GM12891 (cell line): ENCODE measurements at places on chromosomes 1 and 21.
A peak's percentile ranks its signal among the peaks of the same experiment; 100 is the strongest.

GRCh38 chr1:16115468-16115983 lies 40.3 kb downstream of the EPHA2 start:
- no peak for DNase-seq

DNA sequence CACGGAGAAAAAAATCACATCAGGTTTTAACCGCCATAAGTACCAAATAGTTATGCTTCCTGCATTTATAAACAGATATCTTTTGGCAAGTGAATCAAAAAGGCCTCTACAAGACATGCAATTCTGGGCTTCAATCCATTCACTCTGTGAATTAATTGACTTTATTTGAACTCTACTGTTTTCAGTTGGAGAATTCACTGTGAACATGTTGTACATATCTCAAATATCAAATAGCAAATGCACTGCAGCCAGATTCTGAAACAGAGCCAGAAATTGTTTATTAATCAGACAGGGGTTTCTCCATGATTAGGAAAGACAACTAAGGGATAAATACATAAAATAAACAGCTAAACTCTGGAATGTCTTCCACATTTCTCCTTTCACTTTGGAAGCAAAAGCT lies 445.4 kb upstream of the NFIA start:
- no peak for DNase-seq

GRCh38 chr21:45299026-45299863 lies 11.6 kb upstream of the POFUT2 start:
- no peak for DNase-seq

GRCh38 chr21:37974081-37974480 lies 57.8 kb upstream of the KCNJ6 start:
- DNase-seq: no peak

DNA sequence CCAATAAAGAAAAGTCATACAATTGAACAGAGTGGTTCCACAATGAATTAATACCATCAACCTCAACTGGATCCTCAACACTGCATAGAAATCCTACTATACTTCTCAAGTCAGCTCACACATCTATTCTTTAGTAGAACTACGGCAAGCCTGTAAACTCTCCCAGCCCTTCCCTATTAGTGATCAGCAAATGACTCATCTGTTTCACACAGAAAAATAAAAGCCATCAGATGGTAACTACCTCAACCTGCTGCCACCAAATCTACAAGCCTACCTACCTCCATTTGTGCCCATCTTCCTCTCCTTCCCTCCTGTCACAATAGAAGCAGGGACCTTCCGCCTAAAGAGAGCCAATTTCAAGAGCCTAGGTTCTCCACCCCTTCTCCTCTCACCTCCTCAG lies 63.6 kb downstream of the DMAP1 start:
- DNase-seq: no peak

DNA sequence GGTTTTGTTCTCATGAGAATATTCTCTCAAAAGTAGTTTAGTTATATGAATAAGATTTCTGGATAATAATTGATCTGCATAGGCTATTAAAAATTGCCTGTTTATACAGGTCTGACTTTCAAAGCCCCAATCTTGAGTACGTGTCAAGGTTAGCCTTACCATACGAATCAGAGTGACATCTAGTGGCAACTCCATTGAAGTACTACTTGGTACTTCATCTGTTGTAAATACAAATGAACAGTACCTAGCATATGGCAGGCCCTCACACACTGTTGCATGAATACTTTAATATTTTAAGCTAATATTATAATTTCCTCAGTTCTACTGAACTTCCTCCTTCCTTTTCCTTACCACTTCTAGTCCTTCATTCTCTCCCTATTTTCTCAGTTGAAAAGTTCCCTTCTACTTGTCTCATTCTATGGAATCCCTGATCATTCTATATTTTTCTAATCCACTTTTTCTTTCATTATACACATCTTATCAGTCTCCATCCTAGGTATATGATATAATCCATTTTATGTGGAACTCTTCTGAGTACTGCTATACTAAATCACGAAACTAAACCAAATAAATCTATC lies 101.2 kb downstream of the AKT3 start:
- DNase-seq: peak; percentile 34

- no peak for DNase-seq
Measured at GRCh38 chr1:51954783-51955182, 35.7 kb downstream of the RAB3B start.

- DNase-seq: no peak
Measured at GRCh38 chr1:4462831-4463484, 191.5 kb upstream of the AJAP1 start.

DNA sequence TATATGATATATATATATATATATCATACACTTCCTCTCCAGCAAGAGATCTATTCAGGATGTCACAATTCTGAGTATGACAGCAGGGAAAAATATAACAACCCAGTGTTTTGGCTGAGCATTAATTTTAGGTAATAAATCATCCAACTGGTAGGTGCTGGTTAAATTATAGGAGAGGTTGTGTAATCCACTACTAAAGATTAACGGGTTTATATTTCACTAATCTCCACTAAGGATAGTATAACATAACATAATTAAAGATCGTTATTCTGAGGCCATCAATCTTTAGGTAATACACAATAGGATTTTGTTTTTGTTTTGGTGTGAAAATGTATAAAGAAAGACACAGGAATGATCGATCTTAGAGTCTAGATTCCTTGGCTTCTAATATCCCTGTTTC lies 102.2 kb downstream of the COQ8A start:
- DNase-seq: no peak

DNA sequence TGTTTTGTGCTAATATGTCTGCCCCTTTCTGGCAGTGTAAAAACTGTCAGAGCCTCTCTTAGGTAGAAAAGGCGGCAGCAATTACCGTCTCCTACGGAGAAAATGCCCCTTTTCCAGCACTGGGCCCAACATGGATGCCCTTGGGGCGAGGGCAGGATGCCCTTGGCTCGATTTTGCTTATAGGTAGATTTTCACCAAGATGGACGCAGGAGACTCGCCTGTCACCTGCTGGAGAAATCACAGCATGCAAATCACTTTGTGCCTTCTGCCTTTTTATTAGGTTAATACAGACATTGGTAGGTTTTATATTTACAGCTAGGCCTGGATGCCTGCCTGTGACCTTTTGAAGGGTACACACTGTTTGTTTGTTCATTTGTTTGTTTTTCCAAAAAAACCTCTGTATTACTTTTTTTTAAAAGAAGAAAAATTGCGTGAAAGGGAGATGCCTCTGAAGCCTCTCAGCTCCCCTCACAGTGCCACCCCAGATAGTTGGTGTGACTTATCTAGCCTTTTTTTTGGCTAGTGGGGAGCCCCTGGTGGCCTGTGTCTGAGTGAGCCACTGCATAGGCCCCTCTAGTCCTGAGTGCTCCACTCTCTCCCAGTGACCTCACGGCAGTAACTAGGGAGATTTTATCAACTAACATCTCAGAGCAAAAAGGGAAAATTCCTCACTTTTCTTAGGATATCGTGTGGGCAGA lies 2.5 kb downstream of the ATP1B1 start:
- no peak for DNase-seq

DNA sequence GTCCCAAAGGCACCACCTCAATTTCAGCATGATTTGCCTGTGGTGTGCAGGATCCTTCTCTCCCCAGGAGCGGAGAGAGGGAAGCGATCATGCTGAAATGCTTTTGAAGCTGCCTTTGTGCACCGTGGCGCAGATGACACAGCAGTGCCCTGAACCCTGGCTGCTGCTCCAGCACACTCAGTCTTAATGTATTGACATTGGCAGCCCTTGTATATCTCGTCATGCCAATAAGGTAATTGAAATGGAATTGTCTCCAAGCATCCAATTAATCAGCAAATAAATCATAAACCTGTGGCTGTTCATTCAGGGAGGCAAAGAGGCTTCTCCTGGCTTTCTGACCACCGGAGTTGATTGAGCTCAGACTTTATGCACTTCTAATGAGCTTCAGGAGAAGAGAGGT lies 139.8 kb downstream of the KAZN start:
- no peak for DNase-seq

- peak; percentile 20 for DNase-seq
Measured at GRCh38 chr1:177256153-177257075, 85.7 kb downstream of the BRINP2 start.

DNA sequence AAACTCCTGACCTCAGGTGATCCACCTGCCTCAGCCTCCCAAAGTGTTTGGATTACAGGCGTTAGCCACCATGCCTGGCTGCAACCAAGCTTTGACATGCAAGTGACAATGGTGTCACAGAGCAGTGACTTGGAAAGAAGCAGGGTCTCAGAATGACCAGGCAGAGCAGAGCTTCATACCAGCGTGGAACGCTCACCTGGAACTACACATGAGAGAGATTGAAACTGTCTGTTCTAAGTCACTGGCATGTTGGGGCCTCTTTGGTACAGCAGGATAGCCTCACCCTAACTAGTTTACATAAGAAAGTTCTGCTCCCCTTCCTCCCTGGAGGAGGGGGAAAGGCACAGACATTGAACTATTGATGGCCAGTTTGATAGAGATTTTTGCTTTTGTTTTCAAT lies 47.5 kb upstream of the ITPKB start:
- DNase-seq: peak; percentile 39

- DNase-seq: no peak
Measured at GRCh38 chr1:37999430-38000232, 5.7 kb downstream of the FHL3 start.

DNA sequence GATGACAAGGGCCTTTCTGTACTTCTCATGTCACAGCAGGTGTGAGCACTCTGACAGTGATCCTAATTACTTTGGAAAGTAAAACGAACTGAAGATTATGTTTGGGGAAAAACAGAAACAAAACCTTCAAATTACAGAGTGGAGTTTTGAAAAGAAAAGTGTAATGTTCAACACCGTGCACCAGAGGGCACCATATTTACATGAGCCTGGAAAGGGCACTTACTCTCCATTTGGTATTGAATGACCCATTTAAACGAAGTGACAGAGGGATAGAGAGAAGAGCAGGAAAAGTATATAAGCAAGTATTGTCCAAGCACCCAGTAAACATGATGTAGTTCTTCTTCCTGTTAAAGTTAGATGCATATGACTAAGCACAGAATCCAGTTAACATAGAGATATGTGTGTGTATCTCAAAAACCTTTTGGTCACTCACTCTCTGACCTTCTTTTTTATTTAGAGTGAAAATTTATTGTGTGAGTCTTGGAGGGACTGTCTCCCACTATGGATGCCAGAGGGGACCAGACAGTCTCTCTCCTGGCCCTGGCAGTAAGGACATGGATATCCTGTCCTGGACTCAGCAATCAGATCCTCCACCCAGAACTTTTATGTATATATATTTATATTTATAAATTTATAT lies 3.8 kb upstream of the RGSL1 start:
- no peak for DNase-seq

- DNase-seq: no peak
Measured at GRCh38 chr1:149845416-149845815, 54.0 kb upstream of the BOLA1 start.

DNA sequence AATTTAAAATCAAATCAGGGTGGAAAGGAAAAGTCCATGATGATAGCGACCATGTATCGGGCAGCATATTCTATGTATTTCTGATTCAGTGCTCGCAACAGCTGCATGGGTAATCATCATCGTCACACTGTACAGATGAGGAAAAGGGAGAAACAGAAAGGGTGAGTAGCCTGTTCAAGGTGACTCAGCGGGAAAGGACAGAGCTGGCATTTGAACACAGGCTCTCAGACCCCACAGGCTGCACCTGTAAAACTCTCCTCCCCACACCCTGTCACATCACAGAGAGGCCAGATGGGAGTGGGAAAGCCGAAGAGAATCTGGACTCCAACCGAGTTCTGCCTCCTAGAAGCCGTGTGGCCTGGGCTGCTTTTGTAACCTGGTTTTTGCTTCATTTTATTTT lies 14.0 kb downstream of the RUNX1 start:
- DNase-seq: no peak

GRCh38 chr1:116853680-116854402 lies 55.9 kb upstream of the PTGFRN start:
- no peak for DNase-seq

DNA sequence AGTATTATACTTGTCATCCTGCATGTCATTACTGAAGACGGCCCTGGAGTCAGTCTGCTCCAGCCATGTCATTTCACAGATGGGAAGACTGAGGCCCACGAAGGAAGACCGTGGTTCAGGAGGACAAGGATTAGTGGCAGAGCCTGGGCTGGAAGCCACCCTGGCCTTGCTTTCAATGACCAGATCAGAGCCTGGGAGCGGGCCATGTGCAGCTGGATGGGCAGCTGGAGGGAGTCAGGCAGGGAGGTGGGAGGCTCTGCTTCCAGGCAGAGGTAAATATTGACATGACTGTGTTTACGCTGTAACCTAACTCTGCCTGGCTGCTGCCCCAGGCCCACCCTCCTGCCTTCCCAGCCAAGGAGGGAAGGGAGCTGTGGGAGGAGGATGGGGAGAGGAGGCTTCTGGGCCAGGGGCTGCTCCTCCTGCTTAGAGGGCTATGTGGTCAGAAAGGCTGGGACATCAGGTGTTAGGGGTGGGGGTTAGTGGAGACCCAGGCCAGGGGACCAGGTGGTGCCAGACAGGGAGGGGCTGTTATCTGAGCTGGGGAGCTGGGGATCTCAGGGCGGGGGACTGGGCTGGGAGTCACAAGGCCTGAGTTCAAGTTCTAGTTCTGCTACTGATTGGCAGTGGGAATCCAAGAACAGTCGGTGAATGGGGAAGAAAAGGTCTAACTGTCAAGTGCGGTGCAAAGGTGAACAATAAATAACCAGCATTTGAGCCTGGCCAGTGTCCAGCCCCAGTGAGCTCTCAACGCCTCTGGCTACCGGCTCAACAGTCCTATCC lies 48.5 kb upstream of the ECE1 start:
- no peak for DNase-seq

DNA sequence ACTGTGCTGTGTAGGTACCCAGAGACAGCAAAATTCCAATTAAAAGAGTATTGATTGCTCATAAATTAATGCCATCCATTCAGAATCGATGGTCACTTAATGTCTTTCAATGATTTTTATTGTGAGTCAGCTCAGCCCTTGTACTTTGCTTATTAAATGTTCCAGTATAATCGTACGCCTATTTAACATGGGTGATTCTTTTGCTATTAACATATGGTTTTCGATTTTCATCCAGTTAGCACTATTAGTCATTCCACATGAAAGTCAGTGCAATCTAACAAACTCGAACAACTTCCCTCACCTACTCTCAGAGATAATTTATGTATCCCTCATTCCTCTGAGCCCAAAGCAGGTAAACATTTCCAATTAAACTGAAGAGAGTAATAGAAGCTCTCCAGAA lies 109.6 kb upstream of the APP start:
- DNase-seq: no peak

- no peak for DNase-seq
Measured at GRCh38 chr1:160134791-160135572, 16.4 kb upstream of the ATP1A4 start.
